Stimulated activated CD4-positive, alpha-beta T cell treated with anti-CD3 and anti-CD28 coated beads, Interleukin-1b, Interleukin-23, amount 100 ng/mL, for 48 hours (primary cell): ENCODE measurements at places on chromosomes 13 and 19.

- no peak for DNase-seq
These were observed 819.5 kb downstream of the DIAPH3 start for GRCh38 chr13:59343993-59344822.

- no peak for DNase-seq
These were observed 291.4 kb downstream of the IRS2 start for GRCh38 chr13:109494925-109495369.

- DNase-seq = no peak
These were observed 97.7 kb downstream of the ANKRD10 start for GRCh38 chr13:110817143-110817542.

DNA sequence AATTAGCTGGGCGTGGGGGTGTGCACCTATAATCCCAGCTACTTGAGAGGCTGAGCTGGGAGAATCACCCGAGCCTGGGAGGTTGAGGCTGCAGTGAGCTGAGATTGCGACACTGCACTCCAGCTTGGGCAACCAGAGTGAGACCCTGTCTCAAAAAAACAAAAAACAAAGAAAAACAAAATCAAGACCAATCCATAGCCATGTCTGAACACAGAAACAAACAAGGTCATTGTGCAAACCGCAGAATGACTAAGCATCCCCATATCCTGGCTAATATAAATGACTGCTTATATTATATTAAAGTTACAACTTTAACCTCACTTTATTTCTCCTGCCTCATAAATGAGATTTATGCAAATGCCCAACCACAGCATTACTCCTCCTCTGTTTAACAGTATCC, 2.3 kb upstream of the LYPD3 start:
- no peak for DNase-seq

GRCh38 chr19:53057904-53058580, 13.5 kb downstream of the ERVV-2 start:
- DNase-seq = peak; percentile 28

DNA sequence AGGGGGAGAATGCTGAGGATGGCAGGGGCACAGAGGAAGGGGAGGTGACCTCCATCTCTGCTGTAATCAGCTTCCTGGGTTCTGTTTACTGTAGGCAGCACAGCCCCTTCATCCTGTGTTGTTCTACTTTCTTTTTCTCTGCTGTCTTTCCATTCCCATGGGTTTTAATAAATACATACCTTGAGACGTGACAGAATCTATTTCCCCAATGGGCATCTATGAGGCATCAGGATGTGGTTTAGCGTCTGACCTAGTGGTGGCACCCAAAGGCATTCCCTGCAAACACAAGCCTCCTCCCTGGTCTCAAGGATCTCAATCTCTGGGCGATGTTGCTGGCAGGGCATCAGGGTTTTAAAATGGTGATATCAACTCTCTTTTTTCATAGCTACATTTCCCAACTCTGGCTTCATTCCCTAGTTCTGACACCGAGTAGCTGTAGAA, 60.8 kb downstream of the ALOX5AP start:
- DNase-seq = no peak

- DNase-seq = no peak
These were observed 3.2 kb downstream of the KRI1 start for GRCh38 chr19:10562609-10563008.

- no peak for DNase-seq
These were observed 95.5 kb upstream of the SERP2 start for GRCh38 chr13:44278166-44278565.

DNA sequence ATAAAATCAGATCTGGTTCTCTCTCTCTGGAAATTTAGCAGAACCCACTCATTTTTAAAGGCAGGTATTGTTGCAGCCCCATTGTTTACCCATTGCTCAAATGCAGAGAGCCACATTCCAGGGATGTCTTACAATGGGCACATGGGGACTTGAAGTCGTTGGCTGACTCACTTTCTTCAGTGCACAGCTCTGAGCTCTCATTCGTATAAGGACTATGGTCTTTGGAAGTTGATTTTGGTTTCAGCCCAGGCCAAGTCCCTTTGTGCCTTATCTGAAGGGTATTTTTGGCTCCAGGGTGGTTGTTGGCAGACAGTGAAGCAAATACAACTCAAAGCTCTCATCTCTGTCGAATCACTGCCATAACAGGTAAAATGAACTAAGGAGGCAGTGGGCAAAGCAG, 47.3 kb upstream of the CLDN10 start:
- DNase-seq = no peak

- DNase-seq = no peak
These were observed 198.4 kb downstream of the DLEU7 start for GRCh38 chr13:50645092-50645491.

- no peak for DNase-seq
These were observed 40.3 kb upstream of the ARHGEF7 start for GRCh38 chr13:111074826-111075225.

GRCh38 chr19:51427201-51427600, 9.8 kb upstream of the SIGLEC10 start:
- DNase-seq = no peak

DNA sequence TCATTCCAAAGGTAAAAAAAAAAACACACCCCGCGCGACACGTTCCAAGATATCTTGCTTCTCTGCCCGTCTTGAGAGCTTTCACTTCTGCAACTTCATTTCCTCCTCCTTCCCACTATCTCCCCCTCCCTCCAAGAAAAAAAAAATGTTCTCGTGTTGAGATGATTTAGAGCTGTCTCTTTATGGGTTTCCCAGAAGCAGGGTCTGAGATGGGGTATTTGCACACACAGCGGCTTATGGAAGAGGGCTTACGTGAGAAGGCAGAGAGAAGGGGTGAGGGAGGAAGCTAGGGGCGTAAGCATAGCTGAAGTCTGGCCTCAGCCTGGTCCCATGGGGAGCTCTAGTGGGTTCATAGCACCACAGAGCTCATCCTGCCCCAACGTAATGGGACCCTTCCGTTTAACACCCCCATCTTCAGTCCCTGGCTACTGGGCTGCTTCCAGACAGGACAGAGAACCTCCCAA, 31.3 kb upstream of the USE1 start:
- no peak for DNase-seq

GRCh38 chr13:59710996-59711701, 452.6 kb downstream of the DIAPH3 start:
- DNase-seq = no peak

DNA sequence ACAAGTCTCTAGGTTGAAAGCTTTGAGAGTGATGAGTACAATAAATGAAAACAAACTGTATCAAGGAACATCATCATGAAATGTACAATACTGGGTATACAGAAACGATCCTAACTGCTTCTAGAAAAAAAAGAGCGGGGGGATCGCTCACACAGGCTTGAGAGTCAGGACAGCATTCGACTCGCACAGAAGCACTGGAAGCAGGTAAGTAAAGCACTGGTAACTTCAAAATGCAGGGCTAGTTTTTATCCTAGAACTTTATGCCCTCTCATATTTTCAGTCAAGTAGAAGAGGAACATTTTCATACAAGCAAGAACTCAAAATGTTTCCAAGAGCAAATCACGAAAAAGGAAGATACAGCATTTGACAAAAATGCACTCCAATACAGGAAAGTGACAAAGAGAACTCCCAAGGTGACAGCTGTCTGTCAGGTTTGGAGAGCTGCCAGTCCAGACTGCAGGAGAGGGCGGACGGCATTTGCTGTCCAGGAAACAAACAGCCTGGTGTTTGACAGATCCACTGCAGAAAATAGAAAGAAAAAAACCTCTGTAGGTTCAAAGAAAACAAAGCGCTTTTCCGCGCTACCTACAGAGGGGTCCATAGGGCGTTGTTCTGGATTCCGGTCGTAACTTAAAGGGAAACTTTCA, 58.2 kb upstream of the XPO4 start:
- no peak for DNase-seq

DNA sequence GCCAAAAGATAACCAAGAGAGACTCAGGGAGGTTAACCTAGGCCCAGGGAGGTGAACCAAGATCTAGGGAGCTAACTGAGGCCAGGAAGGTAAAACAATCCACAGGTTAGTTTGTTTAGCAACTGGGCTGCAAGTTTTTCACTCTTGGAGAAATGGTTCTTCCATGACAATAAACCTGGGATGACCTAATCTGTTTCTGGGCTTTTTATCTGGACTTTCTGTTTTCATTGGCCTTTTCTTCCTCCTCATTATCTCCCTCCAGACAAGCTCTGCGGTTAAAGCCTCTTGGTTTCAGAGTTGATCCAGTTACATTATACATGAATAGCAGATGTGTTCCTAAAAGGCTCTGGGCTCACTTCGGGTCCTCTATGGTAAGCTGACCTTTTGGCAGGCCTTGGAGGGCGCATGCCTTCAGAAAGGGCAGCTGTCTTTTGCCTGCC, 44.2 kb downstream of the PCDH8 start:
- no peak for DNase-seq

GRCh38 chr13:71871176-71871754, 4.3 kb upstream of the DACH1 start:
- DNase-seq = no peak

DNA sequence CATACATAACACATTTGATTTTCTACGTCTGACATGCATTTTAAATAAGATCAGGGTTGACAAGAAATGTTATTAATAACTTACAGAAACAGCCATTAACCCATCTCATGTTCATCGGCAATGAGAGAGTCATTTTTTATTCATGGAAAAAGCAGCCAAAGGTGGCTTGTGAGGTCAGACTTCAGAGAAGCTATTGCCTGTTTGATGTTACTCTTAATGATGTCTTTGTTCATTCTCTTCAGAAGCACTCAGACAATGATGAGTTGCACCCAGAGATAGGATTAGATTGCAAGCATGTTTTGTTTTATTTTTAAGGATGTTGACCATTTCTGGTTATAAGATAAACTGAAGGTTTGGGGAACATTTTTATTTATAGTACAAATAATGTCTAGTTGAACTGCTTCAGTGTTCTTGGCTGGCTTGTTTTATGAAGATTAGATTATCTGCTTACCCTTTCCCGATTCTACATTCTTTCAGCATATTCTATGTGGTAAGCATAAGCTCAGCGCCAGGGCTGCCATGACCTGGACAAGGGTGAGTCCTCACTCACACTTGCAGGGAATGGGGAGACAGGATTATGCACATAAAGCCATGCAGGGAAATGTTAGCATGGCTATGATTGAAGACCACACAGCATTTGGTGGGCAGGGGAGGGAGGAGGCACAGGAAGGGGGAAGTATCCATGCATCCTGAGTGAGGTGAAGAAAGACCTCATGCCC, 288.1 kb downstream of the MTUS2 start:
- DNase-seq = no peak

GRCh38 chr13:45879666-45880065, 28.1 kb upstream of the SIAH3 start:
- no peak for DNase-seq

- DNase-seq = no peak
These were observed 2.7 kb downstream of the TPP2 start for GRCh38 chr13:102599426-102600012.

DNA sequence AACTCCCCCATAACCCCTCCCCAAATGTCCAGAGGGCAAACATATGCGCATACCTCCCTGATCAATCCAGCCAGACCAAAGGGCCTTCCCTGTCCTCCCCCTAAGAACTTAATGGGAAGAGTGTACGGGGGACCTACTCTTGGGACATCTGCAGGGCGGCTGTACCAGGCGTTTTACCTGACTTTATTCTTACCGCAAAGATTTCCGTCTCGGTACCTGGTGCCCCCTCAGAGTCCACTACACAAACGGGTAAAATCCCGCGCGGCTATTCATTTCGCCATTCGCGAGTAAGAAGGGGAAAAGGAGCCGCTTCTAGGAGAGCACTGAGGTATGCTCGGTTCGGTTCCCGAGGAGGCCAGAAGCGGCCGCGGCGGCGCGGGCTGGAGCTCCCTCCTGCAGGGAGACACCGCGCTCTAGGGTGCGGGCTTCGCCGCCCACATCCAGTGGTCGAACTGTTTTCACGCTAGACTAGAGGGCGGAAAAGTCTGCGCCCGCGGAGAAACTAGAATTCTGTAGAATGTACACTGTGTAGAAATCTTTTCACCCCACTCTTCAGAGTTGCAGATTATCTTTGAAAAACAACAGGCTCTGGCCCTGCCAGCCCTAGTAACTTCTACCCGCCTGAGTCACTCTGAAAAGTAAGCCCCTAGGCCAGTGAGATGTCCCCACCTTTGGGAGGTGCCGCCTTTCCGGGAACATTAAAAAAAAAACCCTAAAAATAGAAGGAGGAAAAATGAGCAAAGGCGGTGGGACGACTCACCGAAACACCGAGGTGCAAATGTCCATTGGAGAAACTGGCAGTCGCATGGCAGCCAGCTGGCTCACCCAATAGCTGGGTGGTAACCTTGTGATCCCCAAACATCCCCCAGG, 3.8 kb upstream of the TSHZ3 start:
- no peak for DNase-seq

DNA sequence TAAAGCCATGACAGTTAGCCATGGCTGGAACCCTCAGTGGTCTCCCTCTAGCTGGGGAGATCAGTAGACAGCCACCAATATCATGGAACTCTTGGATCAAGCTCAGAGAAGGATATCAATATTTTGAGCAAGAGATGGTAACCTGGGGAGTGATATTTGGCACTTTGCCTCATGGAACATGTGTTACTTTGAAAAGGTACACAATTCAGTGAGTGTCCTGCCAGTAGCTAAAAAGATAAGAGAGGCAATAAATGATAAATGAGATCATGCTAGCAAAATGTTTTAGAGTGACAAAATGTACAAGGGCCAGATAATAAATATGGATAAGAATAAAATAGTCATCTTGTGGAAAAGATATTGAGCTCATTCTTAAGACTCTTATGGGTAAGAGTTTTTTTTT, 1618.7 kb downstream of the OLFM4 start:
- no peak for DNase-seq

DNA sequence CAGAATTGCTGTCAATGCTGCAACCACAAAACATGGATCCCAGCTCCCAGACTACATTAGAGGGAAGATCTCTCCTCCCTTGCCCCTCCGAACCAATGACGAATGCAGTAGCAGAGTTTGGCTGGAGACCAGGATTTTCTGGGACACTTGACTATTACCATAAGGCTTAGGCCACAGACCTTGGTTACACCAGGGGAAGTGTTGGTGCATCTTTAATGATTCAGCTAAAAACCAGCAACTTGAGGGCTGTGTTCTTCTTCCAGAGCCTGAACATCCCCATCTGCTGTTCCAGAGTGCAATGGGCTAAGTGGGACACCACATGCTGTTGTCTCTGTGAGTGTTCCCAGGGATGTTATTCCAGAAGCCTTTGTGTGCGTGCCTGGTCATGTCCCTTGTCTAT, 528.2 kb downstream of the LMO7 start:
- no peak for DNase-seq

- no peak for DNase-seq
These were observed 21.1 kb upstream of the PLEKHF1 start for GRCh38 chr19:29644210-29644609.
